MCF 10A (cell line): ENCODE measurements at places on chromosomes 2 and 18.

DNA sequence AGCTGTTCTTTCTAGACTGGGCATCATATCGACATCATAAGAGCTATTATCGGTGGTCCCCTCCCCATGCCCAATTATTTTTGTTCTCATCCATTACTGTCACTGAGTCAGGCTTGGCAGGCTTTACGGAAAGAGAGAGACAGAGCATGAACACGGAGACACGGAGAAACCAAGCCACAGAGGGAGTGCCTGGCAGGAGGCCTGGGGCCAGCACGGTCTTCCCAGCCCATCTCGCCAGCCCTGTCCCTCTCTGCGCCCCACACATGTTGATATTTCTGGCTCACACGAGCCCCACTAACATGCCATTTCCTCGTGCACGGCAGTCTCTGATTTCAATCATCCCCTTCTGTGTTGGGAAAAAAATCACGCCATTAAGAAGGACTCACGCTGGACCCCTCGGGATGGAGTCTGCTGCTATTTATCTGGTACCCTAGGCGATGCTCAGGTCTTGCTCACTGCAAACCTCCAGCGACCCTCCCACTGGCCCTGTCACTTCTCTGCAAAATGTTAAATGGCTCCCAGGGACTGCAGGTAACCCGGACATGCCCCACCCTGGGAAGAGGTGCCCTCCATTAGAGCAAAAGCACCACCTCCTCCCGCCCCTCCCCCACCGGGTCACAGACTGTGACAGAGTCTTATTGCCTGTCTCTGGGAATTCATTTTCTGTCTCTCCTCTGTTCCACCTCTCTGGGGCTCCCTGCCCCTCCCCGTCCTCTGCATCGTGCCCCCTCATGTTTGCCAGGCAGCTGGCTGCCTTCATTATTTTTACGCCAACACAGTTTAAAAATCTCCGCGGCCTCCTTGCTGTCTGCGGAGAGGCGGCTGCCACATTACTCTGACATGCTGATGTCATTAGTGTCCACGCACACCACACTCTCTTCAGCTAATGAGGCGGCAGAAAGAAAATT, 40.1 kb upstream of the GBX2 start:
- no peak for DNase-seq

DNA sequence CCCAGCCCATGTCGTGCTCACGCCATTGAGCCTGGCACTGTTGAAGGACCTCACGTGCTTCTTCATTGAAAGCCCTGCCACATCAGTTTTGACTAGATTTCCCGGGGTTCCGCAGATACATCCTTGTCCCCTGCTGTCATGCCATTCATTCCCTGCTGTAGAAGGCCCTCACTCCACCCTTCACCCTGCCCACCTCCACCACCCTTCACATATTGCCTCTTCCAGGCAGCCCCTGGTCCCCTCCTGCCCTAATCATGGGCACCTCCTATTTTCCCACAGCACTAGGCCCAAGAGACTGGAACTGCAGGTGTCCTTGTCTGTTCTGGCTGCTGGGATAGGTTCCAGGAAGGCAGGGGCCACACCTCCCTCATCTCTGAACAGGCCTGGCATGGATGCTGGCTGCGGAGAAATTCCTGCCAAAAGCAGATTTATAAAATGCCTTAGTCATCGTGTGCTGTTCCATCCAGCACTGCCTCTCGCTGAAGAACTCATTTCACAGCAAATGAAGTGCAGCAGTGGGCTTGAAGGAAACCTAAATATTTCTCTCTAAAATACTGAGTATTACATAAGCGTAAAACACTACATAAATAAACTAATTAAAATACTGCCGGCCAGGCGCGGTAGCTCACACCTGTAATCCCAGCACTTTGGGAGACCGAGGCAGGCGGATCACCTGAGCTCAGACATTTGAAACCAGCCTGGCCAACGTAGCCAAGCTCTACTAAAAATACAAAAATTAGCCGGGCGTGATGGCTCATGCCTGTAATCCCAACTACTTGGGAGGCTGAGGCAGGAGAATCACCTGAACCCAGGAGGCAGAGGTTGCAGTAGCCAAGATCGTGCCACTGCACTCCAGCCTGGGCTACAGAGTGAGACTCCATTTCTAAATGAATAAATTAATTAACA, 38.4 kb downstream of the EIF4E2 start:
- DNase-seq: peak; percentile 90

GRCh38 chr2:165197346-165197745, 6.5 kb downstream of the SCN3A start:
- no peak for DNase-seq

DNA sequence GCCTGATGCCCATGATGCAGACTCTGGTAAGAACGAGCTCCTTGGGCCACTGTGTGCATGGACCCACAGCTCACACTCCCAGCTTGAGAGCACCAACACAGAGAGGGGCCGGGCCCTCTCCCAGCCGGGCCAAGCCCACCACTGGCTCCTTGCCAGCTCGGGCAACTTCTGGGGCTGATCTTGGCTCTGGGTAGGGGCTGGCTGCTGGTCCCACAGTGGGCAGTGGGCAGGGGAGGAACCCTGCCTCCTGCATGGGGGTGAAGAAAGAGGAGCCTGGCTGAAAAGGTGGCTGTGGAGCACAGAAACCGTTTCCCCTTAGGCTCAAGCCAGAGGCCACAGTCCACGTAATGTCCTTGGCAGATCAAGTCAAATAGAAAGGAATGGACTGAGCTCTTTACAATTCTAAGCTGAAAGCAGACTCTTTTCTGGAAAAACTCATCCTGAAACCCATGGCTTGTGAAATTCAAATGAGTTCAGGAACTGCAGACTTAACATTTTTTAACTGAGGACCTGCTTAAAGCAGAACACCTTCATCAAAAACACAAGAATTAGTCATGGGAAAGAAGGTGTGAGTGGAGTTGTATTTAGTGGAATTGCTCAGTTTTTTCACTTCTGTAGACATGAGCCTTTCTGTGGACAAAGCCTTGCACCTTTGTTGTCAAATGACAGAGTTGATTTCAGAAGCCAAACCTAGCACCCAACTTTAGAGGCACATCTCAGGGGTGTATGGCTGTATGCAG, 104.9 kb downstream of the STPG4 start:
- DNase-seq: no peak

DNA sequence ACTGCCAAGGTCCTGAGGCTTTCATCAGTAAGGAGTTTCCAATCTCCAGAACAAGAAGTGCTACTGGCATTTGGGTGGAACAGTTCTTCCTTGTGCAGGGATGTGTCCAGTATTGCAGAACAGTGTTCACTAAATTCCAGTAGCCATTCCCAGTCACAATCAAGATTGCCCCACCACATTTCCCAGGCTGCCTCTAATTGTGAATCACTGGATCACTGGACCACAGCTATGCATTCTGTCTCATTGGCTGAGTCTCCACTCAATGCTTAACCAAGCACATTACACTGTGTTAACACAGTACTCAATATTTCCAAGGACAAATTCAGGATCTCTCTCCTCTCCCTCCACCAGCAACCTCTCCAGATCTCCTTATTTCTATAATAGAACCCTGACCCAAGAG, 160.2 kb upstream of the CCDC150 start:
- DNase-seq: peak; percentile 67
